Dorsolateral prefrontal cortex (tissue), 122 donors: ENCODE measurements at places on chromosomes 5 and 9.

DNA sequence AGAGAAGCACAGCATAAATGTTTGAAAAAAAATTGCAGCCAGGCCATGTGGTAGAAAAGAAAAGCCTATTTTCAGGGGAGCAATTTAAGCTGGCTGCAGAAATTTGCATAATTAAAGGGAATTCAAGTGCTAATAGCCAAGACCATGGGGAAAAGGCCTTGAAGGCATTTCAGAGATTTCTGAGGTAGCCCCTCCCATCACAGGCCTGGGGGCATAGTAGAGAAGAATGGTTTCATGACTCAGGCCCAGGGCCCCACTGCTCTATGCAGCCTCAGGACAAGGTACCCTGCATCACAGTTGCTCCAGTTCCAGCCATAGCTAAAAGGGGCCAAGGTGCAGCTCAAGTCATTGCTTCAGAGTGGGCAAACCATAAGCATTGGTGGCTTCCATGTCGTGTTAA is 1416.0 kb downstream of the EFNA5 start:
- no peak for DNase-seq

DNA sequence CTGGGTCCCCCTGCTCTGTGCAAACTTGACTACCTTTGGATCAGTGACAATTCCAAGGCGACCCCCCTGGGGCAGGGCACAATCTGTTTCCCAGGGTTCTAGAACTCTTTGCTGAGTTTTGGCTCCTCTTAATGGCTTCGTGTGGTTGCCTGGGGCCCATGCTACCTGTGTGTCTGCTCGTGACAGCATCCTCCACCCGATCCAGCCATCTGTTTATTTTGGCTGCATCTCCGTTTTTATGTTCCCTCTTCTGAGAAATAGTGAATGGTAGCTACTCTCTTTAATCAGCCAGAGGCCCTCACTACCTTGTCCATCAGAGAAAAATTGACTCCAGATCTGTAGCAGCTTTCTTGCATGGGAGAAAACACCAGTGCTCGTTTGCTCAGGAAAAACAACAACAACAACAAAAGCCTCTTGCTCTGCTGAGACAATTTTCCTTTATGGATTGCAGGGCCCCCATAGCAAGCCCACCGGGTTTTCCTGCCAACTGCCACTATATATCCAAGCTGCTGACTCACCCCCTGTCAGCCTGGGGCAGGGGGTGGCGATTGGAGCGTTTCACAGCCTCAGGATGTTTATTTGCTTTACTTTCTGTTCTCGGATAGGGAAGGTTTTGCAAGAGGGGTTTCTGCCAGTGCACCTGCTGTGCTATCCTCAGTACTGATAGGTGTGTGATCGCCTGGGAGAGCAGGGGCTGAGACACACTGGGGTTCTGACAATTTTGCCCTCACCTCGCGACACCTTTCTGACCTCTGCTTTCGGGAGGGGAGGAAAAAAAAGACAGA is 607.8 kb downstream of the BNC2 start:
- no peak for DNase-seq

- DNase-seq: no peak
These were observed 25.6 kb downstream of the FER start for GRCh38 chr5:108773330-108773729.

DNA sequence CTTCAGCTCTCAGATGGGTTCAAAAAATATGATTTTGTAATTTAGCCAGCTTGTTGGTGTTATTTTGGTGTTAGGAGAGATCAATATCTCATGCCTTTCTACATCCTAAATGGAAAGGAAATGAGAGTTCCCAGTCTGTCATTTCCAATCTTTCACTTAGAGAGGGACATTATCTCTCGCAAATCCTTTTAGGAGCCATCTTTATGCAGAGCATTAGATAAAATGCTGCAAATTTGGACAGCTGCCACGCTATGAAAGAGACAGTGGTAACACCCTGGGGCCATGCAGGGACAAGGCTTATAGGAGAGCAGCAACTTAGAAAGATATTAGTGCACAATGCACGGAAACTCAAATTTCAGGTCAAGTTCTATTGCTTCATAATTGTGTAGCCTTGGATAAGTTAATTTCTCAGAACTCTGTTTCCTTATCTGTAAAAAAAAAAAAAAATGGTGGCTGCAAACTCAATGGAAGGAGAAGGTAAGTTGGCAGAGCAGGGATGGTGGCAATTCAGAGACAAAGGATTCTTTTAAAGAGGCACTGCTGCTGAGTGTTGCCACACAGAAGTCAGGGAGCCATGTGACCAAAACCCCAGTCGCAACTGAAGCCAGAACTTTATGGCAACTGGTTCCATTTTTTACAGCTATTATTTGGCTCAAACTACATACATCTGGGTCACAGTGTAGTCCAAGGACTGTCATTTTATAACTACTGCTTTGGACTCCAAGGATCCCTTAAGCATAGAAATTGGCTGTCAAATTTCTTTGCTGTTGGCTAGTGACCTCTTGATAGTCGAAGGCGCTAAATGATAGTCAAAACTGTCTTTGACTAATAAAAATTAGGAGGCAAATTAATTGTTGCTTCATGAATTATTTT is 210.2 kb downstream of the FRMD3 start:
- DNase-seq: no peak

GRCh38 chr9:111969061-111969460 is 72.4 kb downstream of the UGCG start:
- no peak for DNase-seq

GRCh38 chr5:520196-520849 is 3.9 kb downstream of the SLC9A3 start:
- DNase-seq: no peak

DNA sequence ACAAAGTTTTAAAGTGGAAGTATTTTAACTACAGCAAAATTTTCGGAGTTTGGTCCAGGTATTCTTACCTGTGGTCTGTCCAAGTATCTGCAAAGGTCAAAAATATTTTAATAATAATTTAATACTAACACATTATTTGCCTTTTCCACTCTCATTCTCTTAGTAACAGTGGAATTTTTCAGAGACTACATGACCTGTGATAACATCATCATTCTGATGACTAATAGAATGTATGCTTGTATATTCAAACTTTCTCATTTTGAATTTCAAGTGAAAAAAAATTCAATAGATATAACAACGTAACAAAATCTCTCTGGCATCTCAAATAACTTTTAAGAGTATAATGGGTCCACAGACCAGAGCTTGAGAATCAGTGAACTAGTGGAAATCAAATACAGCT is 78.3 kb downstream of the FBXL17 start:
- no peak for DNase-seq

GRCh38 chr5:73797132-73797510 is 171.1 kb downstream of the ARHGEF28 start:
- no peak for DNase-seq

GRCh38 chr5:141757402-141757801 is 75.4 kb upstream of the ARAP3 start:
- DNase-seq: no peak

- no peak for DNase-seq
These were observed 276.9 kb downstream of the EFNA5 start for GRCh38 chr5:107393851-107394250.

DNA sequence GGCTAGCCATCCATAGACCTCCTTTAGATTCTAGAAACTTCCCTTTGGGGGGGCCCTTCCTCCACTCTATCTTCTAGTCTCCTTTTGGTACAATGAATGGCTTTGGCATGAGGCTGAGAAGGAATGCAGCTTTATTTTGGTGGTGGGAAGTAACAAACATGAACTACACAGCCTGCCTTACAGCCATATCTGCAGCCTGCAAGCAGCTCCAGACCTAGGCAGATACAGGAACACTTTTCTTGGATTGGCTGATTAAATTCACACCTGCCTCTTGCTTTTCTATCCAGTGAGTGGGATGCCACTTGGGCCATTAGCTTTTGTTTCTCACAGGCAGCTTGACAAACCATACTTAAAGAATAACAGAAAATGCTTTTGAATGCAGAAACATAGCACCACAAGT is 28.2 kb downstream of the NR6A1 start:
- no peak for DNase-seq

DNA sequence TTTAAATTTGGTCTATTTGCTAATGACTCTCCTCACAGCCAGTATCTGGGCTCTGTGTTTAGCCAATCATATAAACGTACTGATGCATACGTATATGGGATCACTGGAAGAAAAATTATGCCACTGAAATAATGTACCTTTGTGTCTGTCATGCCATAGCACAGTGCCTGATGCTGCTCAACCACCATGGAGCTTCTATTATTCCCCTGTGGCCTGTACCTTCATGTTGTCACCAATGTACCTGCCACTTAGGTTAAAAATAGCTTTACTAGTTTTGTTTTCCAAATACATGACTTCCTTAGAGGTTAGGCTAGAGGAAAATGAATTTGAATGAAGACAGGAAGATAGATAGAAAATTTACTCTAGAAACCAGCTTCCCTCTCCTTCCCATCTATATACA is 34.6 kb downstream of the HACD4 start:
- DNase-seq: no peak

DNA sequence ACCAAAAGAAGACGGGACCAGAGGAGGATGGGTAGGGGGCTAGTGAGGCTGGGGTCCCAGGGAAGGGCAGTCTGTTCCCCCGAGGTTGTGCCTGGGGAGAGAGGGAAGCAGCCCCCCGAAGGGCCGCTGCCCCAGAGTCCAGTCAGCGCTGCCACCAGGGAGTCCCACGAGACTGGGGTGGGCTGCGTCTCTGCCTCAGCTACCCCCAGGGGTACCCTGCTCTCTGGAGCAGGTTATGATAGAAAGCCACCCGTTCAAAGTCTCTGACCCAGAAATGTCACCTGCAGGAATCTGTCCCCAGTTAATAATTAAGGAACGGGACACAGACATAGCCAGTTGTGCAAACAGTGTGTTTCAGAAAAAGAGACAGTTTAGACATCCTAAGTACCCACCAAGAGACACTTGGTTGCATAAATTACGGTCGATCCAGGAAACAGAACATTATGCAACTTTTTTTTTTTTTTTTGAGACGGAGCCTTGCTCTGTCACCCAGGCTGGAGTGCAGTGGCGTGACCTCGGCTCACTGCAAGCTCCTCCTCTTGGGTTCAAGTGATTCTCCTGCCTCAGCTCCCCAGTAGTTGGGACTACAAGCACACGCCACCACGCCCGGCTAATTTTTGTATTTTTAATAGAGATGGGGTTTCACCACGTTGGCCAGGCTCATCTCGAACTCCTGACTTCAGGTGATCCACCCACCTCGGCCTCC is 10.7 kb upstream of the AGPAT2 start:
- no peak for DNase-seq

DNA sequence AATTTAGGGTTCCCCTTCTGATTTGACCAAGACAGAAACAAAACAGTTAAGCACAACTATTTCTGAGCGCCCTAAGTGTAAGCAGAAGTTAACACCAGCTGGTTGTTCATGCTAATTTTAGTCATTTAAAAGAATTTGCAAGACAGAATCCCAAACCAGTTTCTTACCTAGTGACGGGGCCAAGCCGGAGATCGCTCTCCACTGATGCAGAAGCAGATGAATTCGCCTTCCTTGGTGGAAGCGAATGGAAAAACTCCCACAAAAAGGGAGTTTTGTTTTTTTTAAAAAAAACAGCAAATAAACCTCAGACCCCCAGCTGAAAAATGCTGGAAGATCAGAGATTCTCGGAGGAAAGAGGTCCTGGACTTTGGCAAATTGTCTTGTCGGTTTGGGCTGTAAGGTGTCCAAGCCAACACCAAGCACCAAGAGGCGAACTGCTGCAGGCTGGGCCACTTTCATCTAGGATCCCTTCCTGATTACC is 47.4 kb upstream of the GLDC start:
- no peak for DNase-seq

GRCh38 chr9:64061013-64061627 is 1223.9 kb downstream of the FOXD4L5 start:
- DNase-seq: no peak

GRCh38 chr5:123227216-123227615 is 138.2 kb downstream of the PRDM6 start:
- no peak for DNase-seq

GRCh38 chr9:116516456-116516855 is 170.6 kb upstream of the TRIM32 start:
- DNase-seq: no peak

GRCh38 chr5:137667341-137667740 is 68.5 kb downstream of the KLHL3 start:
- DNase-seq: no peak

DNA sequence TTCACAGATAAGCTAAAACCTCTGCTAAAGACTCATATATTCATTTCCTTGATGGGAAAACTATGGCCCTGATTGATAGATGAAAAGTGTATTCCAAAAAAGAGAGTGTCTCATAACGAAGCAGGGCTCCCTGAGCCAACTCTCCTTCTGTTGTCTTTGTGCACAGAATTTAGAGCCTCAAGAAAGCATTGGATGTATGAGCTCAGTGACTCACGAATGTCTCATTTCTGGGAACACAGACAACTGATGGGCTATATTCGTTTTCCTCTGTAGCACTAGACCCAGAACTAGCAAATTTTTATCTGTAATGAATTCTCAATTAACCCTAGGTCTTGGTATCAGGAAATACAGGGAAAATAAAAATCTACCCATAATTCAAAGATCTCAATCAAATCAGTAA is 88.4 kb downstream of the LMNB1 start:
- DNase-seq: no peak

DNA sequence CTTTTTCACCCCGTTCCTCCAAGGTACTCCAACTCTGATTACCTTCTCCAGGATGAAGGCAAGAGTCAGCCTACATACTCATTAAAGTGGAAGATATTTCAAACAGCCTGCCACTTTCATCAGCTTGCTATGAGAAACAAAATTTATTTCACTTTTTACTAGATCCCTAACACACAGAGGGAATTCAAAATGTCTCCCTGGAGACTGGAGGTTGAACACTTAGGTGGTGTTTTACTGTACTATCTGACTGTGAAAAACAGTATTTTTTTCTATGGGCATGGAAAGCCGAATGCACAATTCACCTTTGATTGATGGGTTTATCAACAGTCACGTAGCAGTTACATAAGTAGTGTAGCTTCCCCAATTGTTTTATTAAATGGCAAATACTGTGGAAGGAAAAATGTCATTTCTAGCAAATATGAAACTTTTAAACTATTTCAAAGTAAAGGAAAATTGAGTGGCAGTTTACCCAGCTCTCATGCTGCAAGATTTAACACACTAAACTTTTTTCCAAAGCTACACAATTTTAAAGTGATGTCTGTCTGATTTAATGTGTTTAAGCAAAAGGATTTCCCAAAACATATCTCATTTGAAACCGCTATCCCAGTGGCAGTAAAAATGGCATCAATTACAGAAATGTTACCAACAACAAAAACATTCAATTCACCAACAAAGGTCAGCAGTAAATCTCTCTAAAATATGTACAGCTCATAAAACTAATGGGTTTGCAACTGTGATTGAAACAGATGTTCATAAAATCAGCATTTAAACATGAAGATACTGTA is 125.0 kb upstream of the TLE4 start:
- no peak for DNase-seq
